ENCODE measurements at places on chromosomes 7 and 10.
A peak's percentile ranks its signal among the peaks of the same experiment; 100 is the strongest.

- no peak for DNase-seq
Observed at GRCh38 chr10:69734797-69735468, 66.8 kb upstream of the COL13A1 start.

DNA sequence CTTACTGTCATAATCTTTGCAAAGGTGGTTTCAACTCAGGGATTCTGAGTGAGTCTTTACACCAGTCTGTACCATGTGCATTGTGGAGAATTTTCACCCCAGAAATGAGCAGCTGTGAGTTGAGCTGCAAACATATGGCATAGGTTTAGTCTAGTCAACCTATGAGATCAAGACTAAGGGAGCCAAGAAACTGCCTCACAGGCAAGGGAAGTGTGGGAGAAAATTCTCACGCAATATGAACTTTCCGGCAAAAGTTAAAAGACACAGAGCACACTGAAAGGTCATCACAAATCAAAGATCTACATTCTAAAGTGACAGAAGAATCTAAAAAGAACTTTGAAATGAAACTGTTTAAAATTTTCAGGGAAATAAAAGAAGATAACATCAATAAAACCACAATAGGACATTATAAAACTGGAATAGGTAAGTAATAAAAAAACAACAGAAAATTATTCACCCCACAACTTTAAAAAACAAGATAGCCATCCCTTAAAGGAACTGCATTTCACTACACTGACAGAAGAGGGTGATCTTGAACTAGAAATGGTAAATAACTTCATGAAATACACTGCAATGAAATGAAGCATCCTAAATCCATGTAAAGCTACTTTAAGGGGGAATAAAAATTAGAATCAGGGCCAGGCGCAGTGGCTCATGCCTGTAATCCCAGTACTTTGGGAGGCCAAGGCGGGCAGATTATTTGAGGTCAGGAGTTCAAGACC lies 63.5 kb downstream of the LGI1 start:
- DNase-seq = no peak

DNA sequence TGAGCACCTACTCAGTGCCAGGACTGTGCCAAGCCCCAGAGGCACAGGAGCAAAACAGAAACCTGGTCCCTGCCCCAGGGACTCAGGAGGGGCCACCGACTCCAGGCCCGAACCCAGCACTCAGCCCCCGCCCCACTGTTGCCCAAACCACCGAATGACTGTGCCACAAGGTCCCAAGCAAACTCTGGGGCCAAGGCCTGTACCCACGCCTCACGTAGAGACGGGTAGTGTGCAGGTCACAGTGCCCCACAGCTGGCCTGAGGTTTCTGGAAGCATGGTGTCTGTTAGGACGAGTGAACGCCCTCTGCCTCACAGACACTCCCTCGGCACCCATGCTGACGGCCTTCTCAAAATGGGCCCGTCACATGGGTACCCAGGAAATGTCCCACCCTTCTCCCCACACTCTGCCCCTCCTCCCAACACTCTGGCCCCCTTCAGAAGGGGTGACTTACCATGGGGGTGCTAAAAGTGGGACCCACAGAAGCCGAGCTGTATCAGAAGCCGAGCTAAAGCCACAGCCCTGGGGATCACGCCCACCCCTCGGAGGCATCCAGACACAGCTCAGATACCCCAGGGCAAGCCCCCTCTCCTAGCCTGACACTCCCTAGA lies 44.2 kb downstream of the CTBP2 start:
- no peak for DNase-seq

- DNase-seq = no peak
Observed at GRCh38 chr7:21104124-21104500, 317.4 kb upstream of the SP8 start.

GRCh38 chr7:44561962-44562621 lies 11.6 kb downstream of the DDX56 start:
- DNase-seq = no peak

DNA sequence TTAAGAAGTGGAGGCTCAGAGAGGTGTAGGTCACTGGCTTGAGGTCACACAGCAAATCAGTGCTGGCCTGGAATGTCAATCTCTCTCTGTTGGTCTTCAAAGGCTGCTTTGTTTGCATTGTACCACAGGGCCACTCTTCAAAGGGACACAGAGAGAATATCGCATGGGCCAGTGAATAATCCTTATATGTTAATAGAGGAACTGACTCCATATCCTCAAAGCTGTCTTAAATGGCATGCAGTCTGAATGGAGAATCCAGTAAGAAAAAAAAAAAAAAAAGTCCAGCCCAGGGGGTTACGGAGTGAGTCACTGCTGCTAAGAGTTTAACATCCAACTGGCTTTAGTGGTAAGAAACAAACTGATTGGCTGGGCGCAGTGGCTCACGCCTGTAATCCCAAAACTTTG lies 54.1 kb downstream of the NRAP start:
- DNase-seq = no peak

GRCh38 chr10:86371691-86372090 lies 5.1 kb upstream of the GRID1 start:
- no peak for DNase-seq

GRCh38 chr7:137882806-137883205 lies 36.0 kb upstream of the DGKI start:
- no peak for DNase-seq

DNA sequence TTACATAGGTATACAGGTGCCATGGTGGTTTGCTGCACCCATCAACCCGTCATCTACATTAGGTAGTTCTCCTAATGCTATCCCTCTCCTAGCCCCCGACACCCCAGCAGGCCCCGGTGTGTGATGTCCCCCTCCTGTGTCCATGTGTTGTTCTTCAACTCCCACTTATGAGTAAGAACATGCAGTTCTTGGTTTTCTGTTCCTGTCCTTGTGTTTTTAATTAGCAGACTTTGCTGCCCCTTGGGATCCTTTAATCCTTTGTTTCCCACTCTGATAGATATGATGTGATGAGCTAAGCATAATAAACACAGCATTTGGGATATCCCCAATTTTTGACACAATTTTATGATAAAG lies 71.1 kb upstream of the PALS2 start:
- DNase-seq = no peak

DNA sequence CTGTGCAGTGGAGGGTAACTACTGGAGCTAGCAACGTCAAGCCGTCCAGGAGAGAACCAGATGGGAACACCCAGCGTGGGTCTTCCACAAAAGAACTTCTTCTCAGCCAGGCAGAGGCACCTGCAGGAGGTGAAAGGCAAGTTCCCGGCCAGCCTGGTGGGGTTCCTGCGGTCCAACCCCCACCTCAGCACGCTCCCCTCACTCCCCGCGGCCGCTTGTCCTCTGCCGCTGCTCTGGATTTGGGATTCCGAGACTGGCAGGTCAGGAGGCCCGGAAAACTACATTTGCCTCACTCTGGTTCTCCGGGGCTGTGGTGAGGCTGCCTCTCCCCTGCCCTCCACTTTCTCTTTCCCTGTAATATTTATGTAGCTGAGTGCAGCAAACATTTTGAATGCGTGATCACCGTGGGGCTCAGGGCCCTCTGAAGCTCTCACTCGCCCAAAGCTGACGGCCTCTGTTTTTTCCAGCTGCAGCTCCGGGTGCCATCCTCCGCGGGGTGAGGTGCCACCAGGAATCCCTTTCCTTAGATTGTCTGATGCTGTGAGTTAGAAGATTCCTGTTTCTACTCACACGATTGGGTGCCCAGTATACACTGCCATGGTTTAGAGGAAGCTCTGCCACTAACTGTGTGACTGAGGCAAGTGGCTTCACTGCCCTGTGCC lies 366.9 kb downstream of the DNAJB6 start:
- no peak for DNase-seq

GRCh38 chr10:133163889-133164815 lies 4.1 kb downstream of the KNDC1 start:
- DNase-seq = no peak

- no peak for DNase-seq
Observed at GRCh38 chr7:2818121-2818520, 26.0 kb downstream of the GNA12 start.

DNA sequence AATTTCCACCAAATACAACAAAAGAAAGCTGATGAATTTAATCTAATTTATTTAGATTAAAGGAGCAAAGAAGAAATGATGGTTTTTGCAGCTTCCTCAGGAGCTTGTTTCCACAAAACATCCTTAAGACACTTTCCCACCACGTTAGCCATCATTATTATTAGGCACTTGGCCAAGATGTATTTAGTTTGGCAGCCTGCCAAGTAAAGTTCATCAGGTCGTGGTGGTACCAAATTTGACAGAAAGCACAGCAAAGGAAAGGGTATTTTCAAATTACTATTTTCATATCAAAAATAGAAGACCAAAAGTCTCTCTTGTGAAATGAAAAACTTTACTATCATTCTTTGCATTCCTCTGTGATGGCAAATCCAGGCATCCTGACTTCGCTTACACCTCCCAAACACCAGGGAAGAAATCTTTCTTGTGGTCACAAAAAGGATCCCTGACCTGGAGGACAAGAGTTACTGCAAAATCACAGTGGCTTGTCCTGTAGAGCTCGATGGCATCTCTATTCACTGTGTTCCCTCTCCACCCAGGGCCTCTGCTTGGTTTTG lies 123.1 kb upstream of the INHBA start:
- DNase-seq = no peak

DNA sequence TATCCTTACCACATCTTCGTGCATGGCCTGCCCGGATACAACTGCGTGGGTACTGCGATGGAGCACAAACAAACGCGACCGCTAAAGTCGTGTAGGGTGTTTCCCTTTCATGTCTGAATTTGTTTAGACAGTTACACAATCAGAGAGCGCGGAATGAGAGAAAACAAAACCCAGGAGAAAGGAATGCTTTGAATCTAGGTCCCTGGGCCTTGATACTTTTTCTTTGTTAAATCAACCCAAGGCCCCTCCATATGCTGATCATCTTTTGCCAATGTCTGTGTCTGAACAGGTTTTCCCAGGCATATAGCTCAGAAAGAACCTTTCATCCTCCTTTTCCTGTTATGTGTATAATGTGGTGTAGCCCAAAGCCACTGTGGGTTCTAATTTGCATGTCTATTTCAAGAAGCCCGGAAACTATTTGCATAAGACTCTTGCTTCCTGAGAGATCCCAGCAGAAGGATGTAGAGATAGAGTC lies 145.8 kb downstream of the FRMD4A start:
- peak; percentile 33 for DNase-seq

DNA sequence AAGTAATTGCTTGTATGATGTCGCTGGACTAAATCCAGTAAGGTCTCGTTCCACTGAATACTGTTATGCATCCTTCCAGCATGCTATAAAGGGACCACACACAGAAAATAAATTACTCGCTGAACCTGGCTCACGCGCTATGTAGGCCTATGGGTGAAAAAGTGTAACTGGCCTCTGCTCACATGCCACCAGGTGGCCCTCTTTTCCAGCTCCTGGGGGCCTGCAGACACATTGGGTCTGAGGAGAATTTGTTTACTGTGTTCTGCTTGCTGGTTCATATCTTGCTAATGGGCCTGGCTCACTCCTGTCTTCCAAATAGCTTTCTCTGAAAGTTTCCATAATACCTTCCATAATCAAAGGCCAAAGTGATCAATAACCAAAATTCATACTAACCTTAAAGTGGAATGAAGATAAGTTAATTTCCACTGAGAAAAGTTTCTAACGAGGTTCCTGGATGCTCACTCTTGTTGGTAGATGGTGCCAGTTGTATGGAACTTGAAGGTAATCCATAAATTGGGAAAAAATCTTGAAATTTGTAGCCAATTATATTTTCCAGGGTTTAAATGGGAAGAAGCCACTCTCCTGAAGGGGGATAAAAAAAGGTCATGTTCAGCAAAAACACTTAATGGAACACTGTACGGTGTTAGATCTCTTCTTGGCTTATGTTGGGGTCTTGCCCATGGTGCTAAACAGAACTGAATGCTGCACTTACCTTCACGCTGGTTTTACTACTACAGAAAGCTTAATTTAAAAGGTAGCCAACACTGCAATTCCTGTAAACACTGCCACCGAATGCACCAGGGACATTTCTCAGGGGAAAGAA lies 27.0 kb upstream of the ZPBP start:
- peak; percentile 24 for DNase-seq

- DNase-seq = no peak
Observed at GRCh38 chr10:59586407-59586891, 123.2 kb downstream of the SLC16A9 start.

GRCh38 chr7:151429237-151429559 lies 10.7 kb downstream of the CRYGN start:
- no peak for DNase-seq

- DNase-seq = no peak
Observed at GRCh38 chr7:99393355-99394187, 14.8 kb downstream of the PDAP1 start.

DNA sequence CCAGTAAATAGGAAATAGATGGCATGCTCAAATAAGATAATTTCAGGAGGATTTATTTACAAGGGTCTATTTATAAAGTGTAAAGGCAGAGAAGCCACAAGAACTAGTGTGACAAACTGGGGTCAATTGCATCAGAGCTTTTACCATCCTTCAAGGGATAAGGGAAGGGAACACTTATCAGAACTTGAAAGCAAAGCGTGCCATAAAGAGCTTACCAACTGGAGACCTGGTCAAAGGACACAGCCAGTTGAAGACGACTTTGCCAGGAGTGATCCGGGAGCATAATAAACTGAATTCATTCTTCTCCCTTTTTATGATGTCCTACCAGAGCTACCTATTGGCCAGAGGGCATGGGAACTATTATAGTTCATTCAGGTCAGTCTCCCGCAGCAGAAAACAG lies 3.2 kb upstream of the PPP1R3A start:
- DNase-seq = no peak

- DNase-seq = no peak
Observed at GRCh38 chr7:17934612-17935240, 5.6 kb downstream of the SNX13 start.

- DNase-seq = no peak
Observed at GRCh38 chr7:158911734-158912133, 55.4 kb downstream of the DYNC2I1 start.

DNA sequence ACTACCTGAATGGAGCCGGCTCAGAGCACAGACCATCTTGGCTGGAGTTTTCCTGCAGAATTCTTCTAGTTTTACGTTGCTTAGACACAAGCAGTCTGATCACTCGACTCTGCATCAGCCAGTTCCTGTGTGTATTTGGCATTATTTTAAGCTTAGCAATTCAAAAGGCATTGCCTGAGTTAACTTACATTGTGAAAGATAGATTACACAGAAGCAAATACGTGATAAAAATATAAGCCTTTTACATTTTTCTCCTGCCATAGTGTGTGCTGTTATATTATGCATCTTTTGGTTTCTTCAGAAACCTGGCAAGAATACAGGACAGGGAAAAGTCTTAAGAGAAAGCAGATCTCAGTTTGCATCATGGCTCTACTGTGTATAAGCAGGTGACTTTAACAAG lies 98.1 kb downstream of the LRRC4 start:
- DNase-seq = no peak

GRCh38 chr10:79159141-79159651 lies 90.4 kb downstream of the ZMIZ1 start:
- DNase-seq = no peak

GRCh38 chr7:30928254-30928872 lies 16.7 kb downstream of the AQP1 start:
- DNase-seq = no peak

GRCh38 chr7:121388950-121389349 lies 7.2 kb downstream of the FAM3C start:
- DNase-seq = no peak

- no peak for DNase-seq
Observed at GRCh38 chr10:122290334-122290733, 19.2 kb downstream of the BTBD16 start.

Data from CD4-positive, alpha-beta T cell treated with Interleukin-6 at 100 ng/mL for 8 hours (primary cell).